ENCODE measurements at places on chromosomes 5 and 9. TPM values are rescaled to one million over a fixed set of nuclear protein-coding genes. Genes with fewer than 3 reads are reported as not detected.

DNA sequence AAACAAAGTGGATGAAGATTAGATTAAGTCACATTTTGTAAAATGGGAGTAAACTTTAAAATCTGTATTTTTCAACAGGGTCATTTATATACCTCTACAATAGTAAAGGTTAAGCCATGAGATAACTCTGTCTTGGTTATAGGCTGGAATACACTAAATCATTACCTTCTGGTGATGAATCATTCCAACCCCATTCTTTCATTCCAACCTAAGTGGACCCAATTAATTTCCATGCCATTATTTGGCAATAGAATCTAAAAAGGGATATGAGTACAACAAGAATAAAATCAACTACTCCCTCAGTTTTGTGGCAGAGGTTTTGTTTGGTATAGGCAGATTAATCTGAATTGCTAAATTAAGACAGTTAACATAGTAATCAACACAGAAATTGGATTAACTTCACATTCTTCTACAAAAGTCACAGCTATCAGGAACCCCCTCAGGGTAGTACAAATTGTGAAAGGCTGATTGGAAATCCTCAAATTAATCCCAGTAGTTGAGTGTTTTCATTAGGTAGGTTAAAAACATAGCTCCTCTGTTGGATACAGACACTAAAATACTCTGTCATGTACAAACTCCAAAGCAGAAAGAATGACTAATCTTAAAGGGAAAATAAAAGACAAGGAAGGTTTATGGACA is 54.2 kb downstream of the ELAVL2 start:
- DNase-seq: no peak

GRCh38 chr9:15372455-15372854 is 50.2 kb upstream of the SNAPC3 start:
- DNase-seq: no peak

- DNase-seq: no peak
Measured at GRCh38 chr9:94999832-95000231, 273.3 kb downstream of the AOPEP start.

GRCh38 chr5:124869426-124870033 is 123.1 kb upstream of the ZNF608 start:
- peak; percentile 50 for DNase-seq

- DNase-seq: no peak
Measured at GRCh38 chr5:111511174-111511830, 1.0 kb downstream of the STARD4 start.

DNA sequence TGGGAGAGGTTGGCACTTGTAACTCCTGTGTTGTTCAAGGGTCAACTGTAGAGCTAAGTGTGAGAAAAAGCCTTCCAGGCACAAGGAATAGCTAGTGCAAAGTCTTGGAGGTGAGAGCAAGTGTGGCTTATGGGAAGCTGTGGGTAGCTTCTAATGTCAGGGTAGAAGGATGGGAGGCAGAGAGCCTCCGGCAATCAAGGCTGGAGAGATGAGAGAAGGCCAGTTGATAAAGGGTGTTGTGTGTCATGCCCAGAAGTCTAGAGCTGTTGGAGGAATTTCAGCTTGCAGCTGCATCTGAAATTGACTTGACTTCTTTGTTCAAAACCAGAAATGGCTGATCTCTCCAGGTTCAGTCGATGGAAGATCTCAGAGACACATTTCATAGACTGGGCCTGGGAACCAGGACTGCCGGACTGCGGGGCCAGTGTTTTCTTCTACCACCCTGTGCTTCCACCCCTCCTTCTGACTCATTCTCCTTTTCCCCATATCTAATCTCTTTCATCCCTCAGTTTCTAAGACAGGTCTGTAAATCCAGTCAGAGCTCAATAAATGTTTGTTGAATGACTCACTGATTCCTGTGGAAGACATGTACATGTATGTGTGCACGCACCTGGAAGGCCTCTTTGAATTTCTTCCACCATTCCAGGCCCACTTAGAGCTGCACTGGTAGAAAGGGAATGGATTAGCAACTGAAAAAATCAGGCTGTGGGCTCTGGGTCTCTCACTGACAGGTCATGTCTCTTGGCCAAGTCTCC is 67.8 kb upstream of the KLF4 start:
- DNase-seq: no peak

- DNase-seq: no peak
Measured at GRCh38 chr5:7606840-7607465, 211.0 kb downstream of the ADCY2 start.

DNA sequence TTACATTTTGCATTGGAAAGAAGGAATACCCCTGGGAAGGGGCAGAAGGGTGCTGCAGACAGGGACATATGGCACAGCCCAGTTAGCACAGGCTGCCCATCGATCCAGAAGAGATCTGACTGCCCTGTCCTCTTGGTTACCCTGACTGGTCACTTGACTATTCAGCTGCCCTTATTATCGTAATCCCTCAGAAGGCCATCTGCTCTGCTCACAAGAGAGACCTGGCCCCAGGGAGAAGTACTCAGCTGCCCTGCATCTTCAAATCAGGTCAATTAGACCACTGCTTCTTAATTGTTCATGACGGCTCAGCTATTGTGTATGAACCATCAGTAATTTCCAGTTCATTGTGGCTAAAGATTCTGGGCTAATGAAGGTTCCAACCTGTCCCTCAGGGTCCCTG is 345.0 kb downstream of the TLE1 start:
- DNase-seq: no peak

- no peak for DNase-seq
Measured at GRCh38 chr9:80775530-80775929, 913.8 kb downstream of the TLE1 start.

GRCh38 chr5:81787474-81788242 is 36.8 kb upstream of the SSBP2 start:
- peak; percentile 51 for DNase-seq

DNA sequence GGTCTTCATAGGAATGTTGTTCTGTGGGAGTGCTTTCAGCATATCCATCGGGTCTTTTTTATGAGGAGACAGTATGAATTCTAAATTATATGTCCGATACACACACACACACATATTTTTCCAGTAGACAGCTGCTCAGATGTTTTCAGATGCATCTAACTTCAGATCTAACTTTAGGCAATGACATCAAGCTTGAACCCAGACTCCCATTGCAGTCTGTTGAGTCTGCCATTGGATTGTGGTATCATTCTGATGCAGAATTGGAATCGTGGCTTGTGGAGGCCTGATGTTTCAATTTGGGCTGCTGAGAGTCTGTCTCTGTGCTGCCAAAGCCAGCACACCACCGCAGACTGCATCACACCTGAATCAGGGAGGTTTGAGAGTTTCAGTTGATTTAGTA is 376.4 kb downstream of the OSTF1 start:
- no peak for DNase-seq

DNA sequence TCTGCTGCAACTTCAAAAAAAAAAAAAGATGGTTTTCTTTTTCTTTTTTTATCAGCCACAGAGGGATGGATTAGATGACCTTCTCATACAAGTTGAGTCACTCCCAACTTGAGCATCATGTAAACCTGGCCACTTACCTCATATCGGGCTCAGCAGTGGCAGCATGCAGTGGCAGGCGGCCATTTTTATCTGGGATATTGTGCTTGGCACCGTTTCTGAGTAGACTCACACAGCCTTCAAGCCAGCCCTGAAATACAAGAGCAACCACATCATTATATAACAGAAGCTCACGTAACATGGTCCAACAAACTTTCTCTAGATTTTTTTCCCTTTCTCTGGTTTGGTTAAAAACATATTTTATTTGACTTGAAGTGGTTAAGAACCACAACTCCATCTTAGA is 62.6 kb downstream of the ANKRD55 start:
- no peak for DNase-seq

DNA sequence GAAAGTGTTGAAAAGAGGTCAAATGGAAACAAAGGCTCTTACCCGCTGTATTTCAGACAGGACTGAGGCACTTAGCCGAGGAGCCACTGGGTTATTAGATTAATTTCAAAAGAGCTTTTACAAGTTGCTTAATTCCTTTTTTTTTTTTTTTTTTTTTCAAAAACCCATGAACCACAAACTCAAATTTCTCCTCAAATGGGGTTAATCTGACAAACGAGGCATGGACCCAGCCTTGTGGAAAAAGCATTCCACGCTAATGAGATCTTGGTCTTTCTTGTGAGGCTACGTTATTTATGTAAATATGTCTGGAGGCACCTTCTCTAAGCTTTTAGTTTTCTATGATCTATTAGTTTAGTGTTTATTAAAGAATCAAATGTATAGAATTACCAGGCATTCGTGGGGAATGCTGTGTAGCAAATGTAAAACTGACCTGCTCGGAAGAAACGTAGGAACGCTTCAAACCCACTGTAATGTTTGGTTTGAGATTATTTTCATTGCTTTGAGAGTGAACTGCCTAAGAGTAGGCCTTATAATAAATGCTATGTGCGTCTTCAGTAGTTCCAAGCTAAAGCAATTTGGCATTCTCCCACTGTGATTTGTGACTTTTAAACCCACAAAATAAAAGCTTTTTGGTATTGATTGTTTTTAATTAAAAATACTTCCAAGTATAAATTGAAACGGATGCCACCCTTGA is 134.7 kb downstream of the CDH6 start:
- no peak for DNase-seq

DNA sequence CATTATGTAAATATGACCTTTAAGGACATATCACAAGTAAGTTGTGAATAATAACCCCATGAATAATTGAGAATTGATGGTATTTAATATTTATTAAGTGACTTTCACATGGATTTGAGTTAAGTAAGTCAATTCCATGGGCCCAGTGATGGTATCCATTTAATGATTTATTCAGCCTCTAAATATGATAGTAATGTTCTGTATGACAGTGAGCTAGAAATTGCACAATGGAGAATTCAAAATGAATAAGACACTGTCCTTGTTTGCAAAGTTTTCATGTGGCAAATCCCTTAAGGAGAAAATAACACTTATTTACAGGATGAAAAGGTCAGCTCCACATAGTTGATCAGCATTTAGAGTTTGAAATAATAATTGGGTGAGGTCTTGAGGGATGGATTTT is 160.7 kb downstream of the PDE4D start:
- peak; percentile 70 for DNase-seq

DNA sequence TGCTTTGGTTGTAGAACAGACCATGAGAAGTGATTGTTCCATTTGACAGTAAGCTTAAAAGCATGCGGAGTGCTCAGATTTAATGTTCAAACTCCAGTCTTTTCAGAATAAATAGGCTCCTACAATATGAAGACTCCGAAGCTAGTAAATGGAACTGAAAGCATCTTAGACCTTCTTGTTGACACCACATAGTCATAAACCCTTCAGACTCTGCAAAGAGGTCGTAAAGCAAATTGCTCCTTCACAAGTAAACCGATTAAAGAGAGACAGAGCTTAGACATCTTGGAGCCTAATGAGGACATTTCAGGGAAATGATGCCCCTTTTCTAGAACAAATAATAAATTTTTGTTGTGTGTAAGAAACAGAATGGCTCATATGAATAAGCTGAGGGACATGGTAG is 511.0 kb upstream of the RIOK2 start:
- DNase-seq: no peak

GRCh38 chr5:6424110-6424659 is 24.5 kb upstream of the UBE2QL1 start:
- no peak for DNase-seq

GRCh38 chr9:132478353-132479050 is 68.5 kb downstream of the CFAP77 start:
- no peak for DNase-seq

DNA sequence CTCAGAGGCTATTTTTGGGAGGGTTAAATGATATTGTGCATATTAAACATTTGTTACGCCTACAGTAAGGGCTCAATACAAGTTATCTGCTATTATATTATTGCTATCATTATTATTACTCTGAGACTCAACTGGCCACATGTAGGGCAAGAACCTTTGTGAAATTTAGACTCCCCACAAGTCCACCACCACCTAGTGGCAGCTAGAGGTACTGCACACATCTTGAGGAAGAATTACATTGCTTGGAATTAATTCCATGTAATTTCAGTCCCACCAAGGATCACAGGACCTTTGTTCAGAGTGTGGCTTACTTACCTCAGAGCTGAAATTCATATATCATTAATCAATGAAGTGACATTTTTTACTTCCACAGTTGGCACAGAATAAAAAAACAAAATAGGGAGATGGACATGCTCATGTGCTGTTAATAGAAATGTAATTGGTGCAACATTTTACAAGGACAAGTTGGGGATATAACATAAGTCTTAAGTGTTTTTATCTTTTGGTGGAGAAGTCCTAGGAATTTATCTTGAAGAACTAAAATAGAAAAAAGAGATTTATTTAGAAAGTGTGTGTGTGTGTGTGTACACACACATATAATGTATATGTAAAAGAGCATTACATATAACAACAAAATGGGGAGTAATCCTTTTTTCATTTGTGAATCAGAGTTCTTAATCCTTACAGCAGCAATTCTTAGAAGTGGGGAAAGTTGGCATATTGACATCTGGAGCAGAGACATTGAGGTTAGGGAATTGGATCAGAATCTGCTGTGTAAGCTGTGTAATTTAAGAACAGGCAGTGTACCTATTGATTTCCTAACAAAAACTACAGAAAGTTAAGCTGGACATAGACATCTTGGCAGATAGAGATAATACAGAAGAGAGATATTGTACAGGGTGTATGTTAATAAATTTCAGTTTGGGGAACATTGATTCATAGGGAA is 11.2 kb downstream of the MSANTD3 start:
- DNase-seq: peak; percentile 89

- DNase-seq: no peak
Measured at GRCh38 chr5:42270771-42271170, 152.5 kb upstream of the GHR start.

DNA sequence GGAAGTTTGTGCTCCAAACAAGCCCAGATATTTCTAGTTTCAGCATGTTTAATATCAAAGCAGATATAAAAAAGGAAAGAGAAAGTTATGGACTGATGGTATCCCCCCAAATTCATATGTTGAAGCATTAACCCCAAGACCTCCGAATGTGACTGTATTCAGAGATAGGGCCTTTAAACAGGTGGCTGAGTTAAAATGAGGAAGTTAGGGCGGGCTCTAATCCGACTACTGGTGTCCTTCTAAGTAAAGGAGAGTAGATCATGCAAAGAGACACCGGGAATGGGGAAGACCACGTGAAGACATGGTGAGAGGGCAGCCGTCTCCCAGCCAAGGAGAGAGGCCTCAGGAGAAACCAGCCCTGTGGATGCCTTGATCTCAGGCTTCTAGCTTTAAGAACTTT is 324.1 kb upstream of the KIF2A start:
- DNase-seq: no peak

GRCh38 chr5:176178789-176179188 is 59.4 kb upstream of the SIMC1 start:
- DNase-seq: no peak

GRCh38 chr9:93509084-93509483 is 55.7 kb upstream of the FAM120AOS start:
- DNase-seq: no peak

DNA sequence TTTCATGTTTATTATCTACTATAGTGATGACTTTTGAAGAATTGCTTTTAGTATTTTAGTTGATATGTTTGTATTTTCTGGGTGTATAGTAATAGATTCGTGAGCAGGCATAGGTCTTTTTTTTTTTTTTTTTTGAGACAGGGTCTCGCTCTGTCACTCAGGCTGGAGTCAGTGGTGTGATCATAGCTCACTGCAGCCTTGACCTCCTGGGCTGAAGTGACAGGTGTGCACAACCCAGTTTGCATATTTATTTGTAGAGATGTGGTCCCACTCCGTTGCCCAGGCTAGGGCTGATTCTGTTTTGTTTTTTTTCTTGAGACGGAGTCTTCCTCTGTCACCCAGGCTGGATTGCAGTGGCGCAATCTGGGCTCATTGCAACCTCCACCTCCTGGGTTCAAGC is 11.9 kb downstream of the ERBIN start:
- no peak for DNase-seq

The IFNA10 gene
- not detected for total RNA-seq

The C1QTNF3 gene
- total RNA-seq: 0.77 TPM

The GFPT2 gene
- total RNA-seq: 2.3 TPM

The FAM81B gene
- total RNA-seq: not detected

The FCN2 gene
- total RNA-seq: not detected

The CAPSL gene
- total RNA-seq: not detected

The GDF9 gene
- 0.13 TPM for total RNA-seq

All from SK-MEL-5 (cell line).